Lung (tissue), 17 donors: ENCODE measurements at places on chromosomes 13 and 19. TPM values are rescaled to one million over a fixed set of nuclear protein-coding genes. Genes with fewer than 3 reads are reported as not detected.

GRCh38 chr13:95679722-95680121 lies 2.8 kb downstream of the DNAJC3 start:
- DNase-seq: no peak

DNA sequence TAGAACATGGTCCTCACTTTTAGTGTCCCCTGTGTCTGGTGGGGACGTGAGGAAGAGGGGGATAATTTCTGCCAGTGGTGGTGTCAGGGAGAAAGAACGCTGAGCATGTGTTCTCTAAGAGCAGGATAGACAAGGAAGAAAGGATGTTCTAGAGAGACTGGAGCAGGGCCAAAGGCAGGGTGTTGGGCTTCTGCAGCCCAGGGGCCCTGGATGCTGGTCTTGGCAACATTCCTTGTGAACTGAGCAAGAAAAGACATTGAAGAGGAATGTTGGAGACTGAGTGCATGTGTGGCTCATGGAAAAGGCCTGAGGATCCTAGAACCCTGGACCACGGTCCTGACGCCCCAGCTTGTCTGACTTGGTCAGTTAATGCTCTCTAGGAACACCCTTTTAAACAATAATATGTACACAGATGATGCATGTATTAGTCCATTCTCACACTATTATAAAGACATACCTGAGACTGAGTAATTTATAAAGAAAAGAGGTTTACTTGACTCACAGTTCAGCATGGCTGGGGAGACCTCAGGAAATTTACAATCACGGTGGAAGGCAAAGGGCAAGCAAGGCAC lies 33.6 kb upstream of the SLC10A2 start:
- no peak for DNase-seq

GRCh38 chr13:46899801-46900200 lies 2.9 kb upstream of the HTR2A start:
- DNase-seq: no peak

DNA sequence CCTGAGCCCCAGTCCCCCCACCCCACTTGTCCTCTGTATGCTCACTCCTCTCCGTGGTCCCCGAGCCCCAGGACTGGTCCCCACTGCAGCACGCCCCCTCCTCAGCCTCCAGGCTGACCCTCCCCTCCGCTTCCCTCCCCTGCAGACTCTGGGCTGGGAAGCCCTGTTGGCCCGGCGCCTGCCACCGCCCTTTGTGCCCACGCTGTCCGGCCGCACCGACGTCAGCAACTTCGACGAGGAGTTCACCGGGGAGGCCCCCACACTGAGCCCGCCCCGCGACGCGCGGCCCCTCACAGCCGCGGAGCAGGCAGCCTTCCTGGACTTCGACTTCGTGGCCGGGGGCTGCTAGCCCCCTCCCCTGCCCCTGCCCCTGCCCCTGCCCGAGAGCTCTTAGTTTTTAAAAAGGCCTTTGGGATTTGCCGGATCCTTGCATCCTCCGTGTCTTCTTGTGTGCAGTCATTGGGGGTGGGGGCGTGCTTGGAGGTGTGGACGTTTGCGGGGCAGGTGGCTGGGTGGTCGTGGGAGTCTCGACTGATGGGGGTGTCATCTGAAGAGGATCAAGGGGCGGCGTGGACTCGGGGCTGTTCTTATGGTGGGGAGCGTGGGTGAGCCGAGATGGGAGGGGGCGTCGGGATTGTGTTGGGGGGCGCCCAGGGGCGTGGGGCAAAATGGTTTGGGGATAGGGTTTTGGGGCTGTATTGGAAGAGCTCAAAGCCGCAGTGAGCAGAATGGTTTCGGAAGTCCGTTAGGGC lies 3.5 kb downstream of the PTGER1 start:
- peak; percentile 9 for DNase-seq

DNA sequence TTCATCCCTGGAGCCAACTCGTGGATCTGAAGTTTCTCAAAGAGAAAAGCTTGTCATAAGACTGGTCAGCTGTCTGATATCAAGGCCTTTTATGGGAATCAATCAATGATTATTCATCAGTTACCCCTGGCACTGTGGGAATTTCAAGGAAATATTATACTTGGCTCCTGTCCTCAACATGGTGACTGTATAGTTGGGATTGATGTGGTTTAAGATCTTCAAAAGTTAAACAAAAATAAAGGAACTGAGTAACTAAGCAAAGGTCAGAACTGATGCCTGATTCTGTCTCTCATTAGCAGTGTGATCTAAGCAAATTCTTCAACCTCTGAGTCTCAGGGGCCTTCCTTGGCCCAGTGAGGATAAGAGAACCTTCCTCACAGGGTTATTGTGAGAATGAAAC lies 22.2 kb upstream of the SERPINE3 start:
- no peak for DNase-seq

GRCh38 chr13:95020298-95020987 lies 280.8 kb downstream of the ABCC4 start:
- DNase-seq: no peak

Gene MAP4K1
- 9.8 TPM for total RNA-seq

DNA sequence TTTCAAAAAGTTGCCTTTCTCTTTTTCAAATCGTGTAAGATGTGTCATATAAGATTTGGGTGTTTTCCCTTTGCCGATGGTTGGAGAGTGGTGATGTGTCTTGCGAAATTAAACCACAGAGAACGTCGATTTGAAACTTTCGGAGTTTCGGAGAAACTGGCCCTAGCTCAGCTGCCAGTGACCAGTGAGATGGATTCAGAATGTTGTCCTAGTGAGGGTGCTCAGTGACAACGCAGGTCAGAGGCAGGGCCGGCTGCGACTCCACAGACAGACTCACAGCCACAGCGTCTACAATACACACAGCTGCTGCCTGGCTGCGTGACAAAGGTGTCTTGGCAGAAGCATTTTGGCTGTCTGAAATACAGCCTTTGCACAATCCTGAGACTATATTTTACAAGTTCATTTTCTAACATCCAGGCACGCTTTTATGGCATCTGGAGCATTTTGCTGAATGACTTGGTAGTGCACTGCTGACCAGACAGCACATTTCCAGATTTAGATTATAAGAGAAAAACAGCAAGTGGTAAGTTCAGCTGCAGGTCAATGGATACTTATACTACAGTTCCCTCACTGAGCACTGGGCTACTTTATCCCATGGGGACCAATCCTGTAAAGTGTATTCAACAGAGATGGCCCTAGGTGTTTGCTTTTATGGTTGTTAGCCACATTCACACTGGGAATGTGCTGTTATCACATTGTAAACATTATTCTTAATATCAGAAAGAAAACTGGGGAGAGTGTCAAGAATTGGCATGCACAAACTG lies 207.5 kb downstream of the KCNRG start:
- DNase-seq: peak; percentile 75

Gene MADCAM1
- total RNA-seq: 0.80 TPM

Gene CYP4F8
- not detected for total RNA-seq

DNA sequence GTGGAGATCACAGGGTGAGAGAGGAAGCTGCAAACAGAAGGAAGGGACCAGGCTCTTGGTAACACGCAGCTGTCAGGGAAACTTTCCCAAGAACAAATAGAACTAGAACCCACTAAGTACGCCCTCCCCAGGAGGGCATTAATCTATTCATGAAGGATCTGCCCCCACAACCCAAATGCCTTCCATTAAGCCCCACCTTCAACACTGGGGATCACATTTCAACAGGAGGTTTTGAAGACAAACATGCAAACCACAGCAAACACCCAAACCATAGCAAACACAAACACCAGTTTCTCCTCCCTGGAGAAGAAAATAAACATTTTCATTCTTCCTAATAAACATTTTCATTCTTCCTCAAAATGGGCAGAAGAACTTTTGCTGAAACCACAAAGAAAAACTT lies 329.6 kb downstream of the EFNB2 start:
- no peak for DNase-seq

Gene TNFSF11
- total RNA-seq: not detected

- DNase-seq: no peak
Observed at GRCh38 chr13:25607096-25607495, 235.3 kb downstream of the ATP8A2 start.

- DNase-seq: no peak
Observed at GRCh38 chr19:21483589-21484170, 21.7 kb upstream of the ZNF429 start.

Gene TMEM221
- total RNA-seq: 0.12 TPM

- DNase-seq: no peak
Observed at GRCh38 chr13:114151565-114152284, 19.3 kb upstream of the RASA3 start.

Gene MBD3
- total RNA-seq: 102 TPM

Gene NBEA
- total RNA-seq: 26.5 TPM

- DNase-seq: no peak
Observed at GRCh38 chr13:93004919-93005318, 221.7 kb upstream of the GPC6 start.

Gene SOX1
- not detected for total RNA-seq

DNA sequence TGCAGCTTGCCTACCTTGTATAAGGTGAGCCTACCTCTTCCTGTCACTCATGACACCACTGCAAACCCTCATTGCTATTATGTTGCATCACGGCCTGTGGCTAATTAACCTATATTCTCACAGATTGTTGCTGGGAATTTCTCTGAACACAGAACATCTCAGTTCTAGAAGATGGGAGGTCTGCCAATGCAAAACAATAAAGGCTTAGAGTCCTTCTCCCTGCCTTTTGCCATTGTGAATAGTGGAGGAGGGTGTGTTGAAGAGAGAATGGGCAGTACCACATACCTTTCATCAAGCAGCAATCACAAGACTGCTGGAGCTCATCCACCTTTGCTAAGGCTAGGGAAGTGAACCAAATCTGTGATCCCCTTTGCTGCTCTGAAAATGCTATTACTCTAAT lies 34.4 kb downstream of the WDFY2 start:
- DNase-seq: no peak

- DNase-seq: no peak
Observed at GRCh38 chr13:112642090-112642460, 47.8 kb upstream of the ATP11A start.
